ENCODE measurements at places on chromosomes 13 and 19.
A peak's percentile ranks its signal among the peaks of the same experiment; 100 is the strongest.

DNA sequence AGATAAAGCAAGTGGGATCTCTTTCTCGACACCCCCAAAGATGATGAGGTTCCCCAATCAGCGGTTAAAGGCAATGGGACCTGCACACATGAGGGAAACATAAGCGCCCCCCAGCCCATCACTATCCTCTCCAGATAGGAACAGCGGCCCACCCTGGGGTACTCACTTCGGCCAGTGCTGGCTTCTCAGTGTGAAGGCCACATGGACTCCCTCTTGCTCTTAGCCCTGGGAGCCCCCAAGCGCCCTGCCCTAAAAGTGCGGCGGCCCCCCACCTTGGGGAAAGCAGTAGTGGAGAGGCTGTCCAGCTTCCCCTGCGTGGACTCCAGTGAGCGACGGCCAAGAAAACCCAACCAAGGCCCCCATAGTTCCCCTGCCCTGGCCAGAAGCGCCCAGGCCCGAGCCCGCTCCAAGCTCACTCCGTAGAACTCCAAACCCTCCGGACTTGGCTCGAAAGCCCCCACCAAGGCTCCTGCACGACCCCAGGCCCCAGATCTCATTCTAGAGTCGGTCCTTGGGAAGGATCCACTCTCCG, 1.0 kb downstream of the CACNA1A start:
- DNase-seq, result no peak

DNA sequence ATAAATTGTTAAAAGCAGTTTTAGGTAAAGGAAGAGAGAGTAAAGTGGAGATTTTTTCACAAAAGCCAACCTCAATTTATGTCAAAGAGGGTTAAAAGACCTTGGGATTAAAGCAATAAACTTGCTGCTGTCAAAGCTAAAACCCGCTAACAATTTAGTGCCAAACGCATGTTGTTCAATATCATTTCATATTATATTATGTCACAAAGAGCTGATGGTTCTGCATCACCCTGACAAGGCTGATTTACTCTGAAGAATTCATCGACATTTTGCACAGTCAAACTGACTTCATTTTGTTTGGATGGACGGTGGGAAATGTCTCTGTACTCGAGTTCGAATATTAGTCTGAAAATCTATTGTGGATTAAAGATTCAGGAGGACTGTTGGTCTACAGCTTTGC, 315.8 kb upstream of the TSHZ3 start:
- no peak for DNase-seq

DNA sequence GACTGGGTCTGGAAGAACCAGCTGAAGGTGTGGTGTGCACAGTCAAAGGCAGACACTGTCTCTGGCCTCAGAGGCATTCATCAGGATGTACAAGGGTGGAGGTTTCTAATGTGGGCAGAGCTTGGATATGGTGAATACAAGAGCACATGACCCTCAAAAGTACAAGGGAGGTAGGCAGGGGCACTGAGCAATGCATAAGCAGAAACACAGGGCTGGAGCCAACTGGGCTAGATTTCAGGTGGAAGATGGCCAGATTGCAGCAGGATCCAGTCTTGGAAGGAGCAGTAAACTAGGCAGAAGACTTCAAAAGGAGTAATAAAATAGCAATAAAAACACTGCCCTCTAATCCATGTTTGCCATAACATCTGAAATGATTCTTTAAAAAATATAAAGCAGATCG, 417.1 kb downstream of the OLFM4 start:
- no peak for DNase-seq

DNA sequence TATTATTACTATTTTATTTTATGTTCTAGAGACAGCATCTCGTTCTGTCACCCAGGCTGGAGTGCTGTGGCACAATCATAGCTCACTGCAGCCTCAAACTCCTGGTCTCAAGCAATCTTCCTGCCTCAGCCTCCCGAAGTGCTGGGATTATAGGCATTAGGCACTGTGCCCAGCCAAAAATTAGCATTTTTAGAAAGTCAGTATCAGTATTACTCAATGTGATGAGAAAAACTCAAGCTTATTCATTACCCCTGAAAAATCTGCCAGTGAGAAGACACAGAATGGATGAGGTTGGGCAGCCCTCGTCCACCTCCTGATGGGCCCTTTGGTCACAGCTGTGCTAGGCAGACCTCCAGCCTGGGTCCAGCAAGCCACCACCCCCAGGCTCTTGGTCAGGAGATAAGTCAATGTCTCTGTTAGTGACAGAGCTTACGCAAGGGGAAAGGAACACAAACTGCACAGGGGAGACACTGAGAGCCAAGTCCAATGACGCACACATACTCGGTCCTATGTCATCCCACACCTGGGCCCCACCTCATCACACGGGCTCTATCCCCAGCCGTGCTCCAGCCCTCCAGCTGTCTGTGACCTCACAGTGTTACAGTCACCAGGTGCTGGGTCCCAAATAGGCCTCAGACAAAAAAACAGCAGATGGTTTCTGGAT, 19.8 kb downstream of the PEPD start:
- DNase-seq, result no peak

DNA sequence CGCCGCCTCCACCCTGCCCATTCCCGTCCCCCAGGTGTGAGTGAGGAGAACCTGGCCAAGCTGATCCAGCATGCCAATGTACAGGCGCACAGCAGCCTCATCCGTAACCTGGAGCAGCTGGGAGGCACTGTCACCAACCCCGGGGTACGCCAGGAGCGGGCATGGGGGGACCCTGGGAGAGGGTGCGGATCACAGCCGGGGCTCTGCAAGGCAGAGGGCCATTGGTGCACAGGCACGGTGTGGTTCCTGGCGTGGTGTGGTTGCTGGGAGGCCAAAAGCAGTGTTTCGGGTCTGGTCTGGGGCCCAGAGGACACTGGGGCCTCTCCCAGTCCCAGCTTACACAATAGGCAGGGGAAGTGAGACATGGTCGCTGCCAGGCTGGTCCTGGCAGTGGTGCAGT, 8.3 kb downstream of the STXBP2 start:
- DNase-seq, result no peak

GRCh38 chr13:23703246-23703860, 133.1 kb downstream of the TNFRSF19 start:
- no peak for DNase-seq

- no peak for DNase-seq
Observed at GRCh38 chr19:801030-801860, 4.0 kb downstream of the PTBP1 start.

DNA sequence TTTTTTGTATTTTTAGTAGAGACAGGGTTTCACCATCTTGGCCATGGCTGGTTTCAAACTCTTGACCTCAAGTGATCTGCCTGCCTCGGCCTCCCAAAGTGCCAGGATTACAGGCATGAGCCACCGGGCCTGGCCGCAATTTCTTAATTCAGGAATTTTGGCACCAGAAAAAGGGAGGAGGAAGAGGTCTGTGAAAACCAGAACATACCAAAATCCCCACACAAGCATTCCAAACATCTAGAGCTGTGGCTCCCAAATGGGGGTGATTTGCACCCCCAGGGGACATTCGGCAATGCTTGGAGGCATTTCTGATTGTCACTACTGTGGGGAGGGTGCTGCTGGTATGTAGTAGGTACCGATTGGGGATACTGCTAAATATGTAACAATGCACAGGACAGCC, 40.2 kb upstream of the ABCC4 start:
- DNase-seq, result peak; percentile 19

GRCh38 chr13:112748947-112749735, 59.3 kb downstream of the ATP11A start:
- DNase-seq, result no peak

- DNase-seq, result no peak
Observed at GRCh38 chr19:40799558-40800338, 757 bp downstream of the EGLN2 start.

DNA sequence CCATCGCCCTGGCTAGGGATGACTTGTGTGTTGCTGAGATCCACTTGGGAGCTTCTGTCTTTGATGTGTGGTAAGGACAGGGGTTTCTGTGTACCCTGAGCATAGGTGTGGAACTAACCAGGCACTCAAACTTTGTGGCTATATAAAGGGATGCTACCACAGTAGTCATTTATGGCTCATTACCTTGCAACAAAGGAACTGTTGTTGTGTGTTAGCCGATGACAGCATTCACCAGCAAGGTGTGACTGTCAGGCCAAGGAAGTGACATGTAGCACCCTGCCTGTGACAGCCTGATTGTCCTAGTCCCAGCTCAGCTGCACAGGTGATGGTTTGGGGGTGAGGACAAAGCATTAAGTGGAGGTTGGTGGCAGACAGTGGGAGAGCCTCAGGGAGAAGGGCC, 73.6 kb downstream of the COG3 start:
- DNase-seq, result no peak

- DNase-seq, result no peak
Observed at GRCh38 chr19:2171349-2172145, 7.8 kb downstream of the DOT1L start.

DNA sequence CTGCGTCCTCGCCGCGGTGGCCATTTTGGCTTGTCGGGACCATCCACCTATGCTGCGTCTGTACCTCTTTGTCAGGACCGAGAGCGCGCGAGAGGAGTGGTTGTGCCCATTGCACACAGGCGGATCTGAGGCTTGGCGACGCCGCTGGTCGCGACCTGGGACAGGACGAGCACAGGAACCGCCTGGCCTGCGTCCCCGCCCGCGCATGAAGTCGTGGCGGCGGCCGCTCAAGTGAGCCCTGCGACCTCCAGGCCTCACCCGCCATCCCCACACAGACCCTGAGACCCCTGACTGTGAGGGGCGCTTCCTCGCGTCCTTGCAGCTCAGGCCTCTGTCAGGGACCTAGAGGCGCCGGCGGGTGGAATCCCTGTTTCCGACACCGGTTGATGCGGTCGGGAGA, 16.8 kb downstream of the ZNF586 start:
- DNase-seq, result no peak

- no peak for DNase-seq
Observed at GRCh38 chr19:7138402-7138801, 68.9 kb downstream of the ZNF557 start.

- peak; percentile 33 for DNase-seq
Observed at GRCh38 chr19:48554385-48555091, 2.6 kb downstream of the SULT2B1 start.

DNA sequence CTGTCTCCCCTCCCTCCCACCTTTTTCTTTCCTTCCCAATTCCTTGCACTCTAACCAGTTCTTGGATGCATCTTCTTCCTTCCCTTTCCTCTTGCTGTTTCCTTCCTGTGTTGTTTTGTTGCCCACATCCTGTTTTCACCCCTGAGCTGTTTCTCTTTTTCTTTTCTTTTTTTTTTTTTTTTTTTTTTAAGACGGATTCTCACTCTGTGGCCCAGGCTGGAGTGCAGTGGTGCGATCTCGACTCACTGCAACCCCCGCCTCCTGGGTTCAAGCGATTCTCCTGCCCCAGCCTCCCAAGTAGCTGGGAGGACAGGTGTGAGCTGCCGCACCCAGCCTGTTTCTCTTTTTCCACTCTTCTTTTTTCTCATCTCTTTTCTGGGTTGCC, 6.9 kb downstream of the MYADM start:
- DNase-seq, result no peak

GRCh38 chr13:33252135-33252534, 33.4 kb downstream of the STARD13 start:
- no peak for DNase-seq

- DNase-seq, result peak; percentile 55
Observed at GRCh38 chr13:76885203-76886004, 801 bp downstream of the KCTD12 start.

DNA sequence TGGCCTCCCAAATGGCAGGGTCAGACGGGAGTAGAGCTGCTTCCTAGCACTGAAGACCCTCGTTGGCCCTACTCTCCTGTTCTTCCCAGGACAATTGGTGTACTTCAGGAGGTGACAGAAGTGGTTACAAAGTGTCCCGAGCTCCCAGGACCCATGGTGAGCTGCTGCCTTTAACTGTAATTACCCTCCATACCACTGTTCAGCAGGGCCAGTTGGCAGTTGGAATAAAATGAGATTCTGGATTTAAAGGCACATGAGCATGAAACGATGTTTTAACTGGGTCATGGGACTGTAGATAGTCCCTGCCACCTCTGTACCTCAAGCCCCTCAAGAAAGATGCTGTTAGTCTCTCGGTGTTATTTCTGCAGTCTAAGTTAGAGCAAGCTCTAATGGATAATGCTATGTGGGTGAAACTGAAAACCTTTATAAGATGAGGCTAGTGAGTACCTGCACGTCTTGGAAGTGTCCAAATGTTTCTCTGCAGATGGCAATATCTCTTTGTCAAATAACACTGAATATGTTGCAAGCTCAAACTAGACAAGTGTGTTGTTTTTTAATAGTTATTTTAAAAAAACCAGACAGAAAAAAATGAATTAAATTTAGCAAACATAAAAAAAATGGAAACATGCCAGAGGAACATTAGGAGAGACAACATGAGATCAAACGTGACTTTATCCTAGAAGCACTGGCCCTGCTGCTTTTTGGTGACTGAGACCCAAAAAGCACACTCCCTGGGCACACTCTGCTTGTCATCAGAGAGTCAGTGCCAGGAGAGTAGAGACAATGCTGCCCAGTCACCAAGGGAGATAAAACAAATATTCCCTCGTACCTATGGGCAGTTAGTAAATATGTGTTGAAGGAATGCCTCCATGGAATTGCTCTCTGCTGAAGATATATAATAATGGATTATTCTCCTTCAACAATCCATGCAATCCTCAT, 266.3 kb downstream of the LMO7 start:
- DNase-seq, result no peak

DNA sequence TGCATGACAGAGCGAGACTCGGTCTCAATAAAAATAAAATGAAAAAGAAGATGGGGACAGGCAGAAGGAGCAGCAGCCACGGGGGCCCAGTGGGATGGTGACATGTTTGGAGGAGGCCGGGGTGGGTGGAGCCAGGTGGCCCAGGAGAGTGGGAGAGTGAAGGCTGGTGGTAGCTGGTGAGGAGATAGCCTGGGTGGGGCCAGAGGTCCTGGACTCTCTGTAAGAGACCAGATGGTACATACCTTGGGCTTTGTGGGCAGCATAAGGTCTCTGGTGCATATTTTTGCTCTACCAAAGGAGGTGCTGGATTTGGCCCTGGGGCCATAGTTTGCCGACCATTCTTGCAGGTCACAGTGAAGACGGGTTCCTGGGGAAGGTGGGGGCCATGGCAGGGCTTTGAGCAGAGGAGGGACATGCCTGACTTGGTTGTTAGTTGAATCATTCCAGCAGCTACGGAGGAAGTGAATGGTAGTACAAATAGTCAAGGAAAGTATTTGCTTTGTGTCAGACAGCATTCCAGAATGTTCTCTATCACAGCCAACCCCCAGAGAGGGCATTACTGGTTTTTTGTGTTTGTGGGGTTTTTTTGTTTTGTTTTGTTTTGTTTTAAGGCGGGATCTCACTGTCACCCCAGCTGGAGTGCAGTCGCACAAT, 69.1 kb downstream of the ARHGEF18 start:
- no peak for DNase-seq

- DNase-seq, result peak; percentile 46
Observed at GRCh38 chr19:13212759-13213330, 62.6 kb downstream of the IER2 start.

- no peak for DNase-seq
Observed at GRCh38 chr13:79011179-79011578, 352.2 kb upstream of the OBI1 start.

GRCh38 chr13:67619351-67619994, 389.3 kb upstream of the PCDH9 start:
- peak; percentile 65 for DNase-seq

- no peak for DNase-seq
Observed at GRCh38 chr19:45355910-45356309, 14.5 kb downstream of the ERCC2 start.

GRCh38 chr19:18208098-18208951, 4.5 kb upstream of the RAB3A start:
- DNase-seq, result peak; percentile 69

- DNase-seq, result no peak
Observed at GRCh38 chr19:12015015-12015752, 20.3 kb downstream of the ZNF433 start.

- no peak for DNase-seq
Observed at GRCh38 chr13:113887700-113888201, 23.9 kb upstream of the GAS6 start.

- no peak for DNase-seq
Observed at GRCh38 chr19:3133793-3134116, 2.1 kb upstream of the GNA15 start.

All from fibroblast of upper back skin (primary cell).